Breast epithelium (tissue), 4 donors: ENCODE measurements at places on chromosomes 13 and 19. TPM values are rescaled to one million over a fixed set of nuclear protein-coding genes. Genes with fewer than 3 reads are reported as not detected.

Gene KLF2
- 12.0 TPM for total RNA-seq

Gene THSD1
- 9.8 TPM for total RNA-seq

Gene ZNF850
- 8.5 TPM for total RNA-seq

Gene PEAK3
- not detected for total RNA-seq

Gene LYPD3
- 17.6 TPM for total RNA-seq

Gene GSX1
- total RNA-seq = not detected

Gene OR4F17
- not detected for total RNA-seq

Gene OR1I1
- not detected for total RNA-seq

Gene ZNF225
- total RNA-seq = 4.6 TPM

GRCh38 chr13:100336795-100337516 is 248.1 kb downstream of the PCCA start:
- H3K27me3 ChIP-seq = no peaks in the 10 kb centered on the region
- no peak overlapping the region for H3K27ac ChIP-seq
- H3K4me3 ChIP-seq = no peak overlapping the region
- no peaks in the 10 kb centered on the region for H3K4me1 ChIP-seq
- DNase-seq = no peak

DNA sequence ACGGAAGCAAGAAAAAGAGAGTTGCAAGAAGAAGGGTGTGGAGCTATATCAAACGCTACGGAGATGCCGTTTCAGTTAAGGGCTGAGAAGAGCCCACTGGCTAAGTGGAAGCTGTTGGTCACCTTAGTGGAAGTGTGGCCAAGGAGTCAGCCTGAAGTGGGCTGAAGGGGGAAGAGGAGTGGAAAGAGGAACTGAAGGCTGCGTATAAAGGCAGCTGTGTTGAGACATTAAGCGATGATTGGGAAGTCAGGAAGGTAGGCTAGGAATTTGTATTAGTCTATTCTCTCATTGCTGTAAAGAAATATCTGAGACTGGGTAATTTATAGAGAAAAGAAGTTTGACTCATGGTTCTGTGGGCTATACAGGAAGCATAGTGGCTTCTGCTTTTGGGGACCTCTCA is 14.1 kb upstream of the FRY start:
- H3K4me3 ChIP-seq = no peak overlapping the region
- H3K27ac ChIP-seq = no peak overlapping the region

- H3K27ac ChIP-seq = no peak overlapping the region
- no peak for DNase-seq
- H3K36me3 ChIP-seq = no peaks in the 10 kb centered on the region
- H3K27me3 ChIP-seq = no peaks in the 10 kb centered on the region
- H3K4me3 ChIP-seq = no peak overlapping the region
These were observed 637.0 kb upstream of the SLC10A2 start for GRCh38 chr13:103703246-103703645.

DNA sequence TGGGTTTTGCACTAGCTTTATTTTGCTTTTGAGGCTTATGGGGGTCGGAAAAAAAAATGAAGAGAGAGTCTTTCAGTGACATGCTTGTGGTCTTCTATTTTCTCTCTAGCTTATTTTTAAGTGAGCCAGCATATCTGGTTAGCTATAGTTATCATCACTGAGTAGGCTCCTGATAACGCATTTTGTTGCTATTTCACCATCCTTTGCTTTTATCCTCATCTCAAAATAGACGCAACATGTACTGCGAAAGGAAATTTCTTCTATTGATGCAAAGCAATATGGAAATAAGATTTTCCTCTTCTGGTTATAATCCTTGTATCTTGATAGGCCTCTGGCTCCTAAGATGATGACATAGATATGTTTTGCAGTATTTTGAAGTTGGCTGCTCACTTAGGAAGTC is 273.8 kb downstream of the OXGR1 start:
- no peak overlapping the region for H3K27ac ChIP-seq
- H3K4me3 ChIP-seq = no peak overlapping the region
- no peaks in the 10 kb centered on the region for H3K4me1 ChIP-seq
- no peak for DNase-seq
- no peaks in the 10 kb centered on the region for H3K27me3 ChIP-seq
- no peaks in the 10 kb centered on the region for H3K36me3 ChIP-seq

DNA sequence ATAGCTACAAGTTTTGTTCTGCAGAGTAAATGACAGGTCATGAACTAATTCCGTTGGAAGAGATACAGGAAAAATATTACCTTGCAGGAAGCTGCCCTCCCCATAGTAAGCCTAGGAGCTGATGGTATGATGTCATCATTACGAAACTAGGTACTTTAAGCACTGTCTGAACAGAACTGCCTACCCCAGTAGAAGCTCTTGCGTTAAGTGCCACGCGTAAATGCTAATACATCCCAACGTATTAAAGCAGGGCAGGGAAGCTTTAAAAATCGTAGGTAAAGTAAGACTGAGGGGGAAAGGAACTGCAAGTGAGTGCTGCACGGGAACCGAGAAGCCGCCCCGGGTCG is 572 bp downstream of the UGGT2 start:
- H3K27ac ChIP-seq = peak overlapping the region; percentile 90
- H3K4me3 ChIP-seq = peak overlapping the region; percentile 100

- peak overlapping the region; percentile 73 for H3K4me3 ChIP-seq
- DNase-seq = no peak
- no peaks in the 10 kb centered on the region for H3K4me1 ChIP-seq
- H3K27me3 ChIP-seq = peaks cover 6% of the 10 kb centered on the region
These were observed 521 bp upstream of the NUP58 start for GRCh38 chr13:25300861-25301346.

GRCh38 chr13:85567909-85568308 is 231.3 kb downstream of the SLITRK6 start:
- H3K27me3 ChIP-seq = no peaks in the 10 kb centered on the region
- H3K36me3 ChIP-seq = no peaks in the 10 kb centered on the region
- no peak for DNase-seq
- no peaks in the 10 kb centered on the region for H3K4me1 ChIP-seq
- no peak overlapping the region for H3K27ac ChIP-seq
- no peak overlapping the region for H3K4me3 ChIP-seq

DNA sequence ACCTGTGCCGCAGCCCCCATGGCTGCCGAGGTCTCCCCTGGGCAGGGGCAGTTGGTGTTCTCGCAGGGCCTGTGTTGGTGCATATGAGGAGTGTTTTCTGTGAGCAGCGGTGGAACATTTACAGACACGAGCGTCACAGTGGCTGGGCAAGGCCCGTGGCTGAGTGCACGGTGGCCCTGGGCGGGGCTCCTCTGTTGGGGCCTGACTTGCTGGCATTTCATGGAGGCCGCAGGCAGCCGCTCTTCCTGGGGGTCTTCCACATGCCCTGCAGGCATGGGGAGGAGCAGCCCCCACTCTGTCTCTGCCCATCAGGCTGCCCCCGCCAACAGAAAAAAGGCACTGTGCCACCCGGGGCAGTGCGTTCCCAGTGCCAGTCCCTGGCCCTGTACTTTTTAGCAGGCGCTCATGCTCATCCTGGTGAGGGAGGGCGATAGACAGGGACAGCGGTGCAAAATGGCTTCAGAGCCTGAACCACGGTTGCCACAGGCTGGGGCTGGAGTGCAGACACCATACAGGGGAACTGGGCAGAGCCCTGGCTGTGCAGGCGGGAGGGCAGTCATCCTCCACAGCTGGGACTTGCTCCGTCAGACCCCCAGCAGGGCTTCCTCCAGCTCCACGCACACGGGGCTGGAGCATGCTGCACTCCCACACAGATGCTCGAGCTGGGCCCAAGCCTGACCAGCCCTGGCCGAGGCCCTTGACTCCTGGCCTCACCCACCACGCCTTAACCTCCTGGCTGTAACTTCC is 23.5 kb downstream of the TFDP1 start:
- no peak overlapping the region for H3K4me3 ChIP-seq
- H3K27me3 ChIP-seq = no peaks in the 10 kb centered on the region
- no peaks in the 10 kb centered on the region for H3K36me3 ChIP-seq
- no peaks in the 10 kb centered on the region for H3K4me1 ChIP-seq
- no peak for DNase-seq
- no peak overlapping the region for H3K27ac ChIP-seq

DNA sequence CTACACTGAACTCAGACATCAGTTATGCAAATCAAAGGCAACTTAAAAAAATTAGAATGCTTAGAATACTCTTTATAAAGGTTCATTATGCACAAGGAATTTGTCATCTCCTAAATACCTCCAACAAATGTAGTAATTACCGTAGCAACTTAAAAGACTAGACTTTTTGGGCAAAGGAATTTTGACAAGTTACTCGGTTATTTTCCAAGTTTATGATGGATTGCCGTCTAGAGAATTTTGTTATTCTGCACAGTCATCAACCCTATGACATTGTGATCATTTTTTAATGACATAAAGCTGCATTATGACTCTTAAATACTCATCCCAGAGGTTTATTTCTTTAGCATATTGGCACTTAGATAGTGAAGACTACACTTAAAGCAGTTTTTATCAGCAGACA is 71.9 kb downstream of the TRPC4 start:
- H3K4me3 ChIP-seq = no peak overlapping the region
- no peaks in the 10 kb centered on the region for H3K27me3 ChIP-seq
- no peak for DNase-seq
- no peak overlapping the region for H3K27ac ChIP-seq

- no peak overlapping the region for H3K4me3 ChIP-seq
- no peak for DNase-seq
- no peaks in the 10 kb centered on the region for H3K27me3 ChIP-seq
- H3K36me3 ChIP-seq = no peaks in the 10 kb centered on the region
- no peaks in the 10 kb centered on the region for H3K4me1 ChIP-seq
These were observed 22.0 kb downstream of the PLIN4 start for GRCh38 chr19:4496304-4496703.

DNA sequence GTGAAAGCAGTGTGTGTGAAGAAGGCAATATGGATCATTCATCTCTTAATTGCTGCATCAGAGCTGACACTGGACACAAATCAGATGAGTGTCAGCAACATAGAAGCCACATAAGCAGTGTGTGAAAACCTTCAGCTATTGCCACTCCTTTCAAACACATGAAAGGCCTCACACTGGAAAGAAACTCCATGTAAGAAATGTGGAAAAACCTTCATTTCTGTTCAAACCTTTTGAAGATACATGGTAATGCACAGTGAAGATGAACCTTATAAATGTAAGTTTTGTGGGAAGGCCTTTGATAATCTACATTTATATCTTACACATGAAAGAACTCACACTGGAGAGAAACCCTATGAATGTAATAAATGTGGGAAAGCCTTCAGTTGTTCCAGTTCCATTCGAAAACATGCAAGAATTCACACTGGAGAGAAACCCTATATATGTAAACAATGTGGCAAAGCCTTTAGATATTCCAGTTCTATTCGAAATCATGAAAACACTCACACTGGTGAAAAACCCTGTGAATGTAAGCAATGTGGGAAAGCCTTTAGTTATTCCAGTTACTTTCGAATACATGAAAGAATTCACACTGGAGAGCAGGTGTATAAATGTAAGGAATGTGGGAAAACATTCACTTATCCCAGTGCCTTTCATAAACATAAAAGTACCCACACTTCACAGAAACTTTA is 53.6 kb downstream of the ZNF823 start:
- no peaks in the 10 kb centered on the region for H3K27me3 ChIP-seq
- no peaks in the 10 kb centered on the region for H3K4me1 ChIP-seq
- no peak for DNase-seq
- H3K27ac ChIP-seq = no peak overlapping the region

GRCh38 chr13:52104624-52105023 is 24.2 kb downstream of the NEK5 start:
- no peak overlapping the region for H3K4me3 ChIP-seq
- no peaks in the 10 kb centered on the region for H3K4me1 ChIP-seq
- no peaks in the 10 kb centered on the region for H3K36me3 ChIP-seq
- no peaks in the 10 kb centered on the region for H3K27me3 ChIP-seq

DNA sequence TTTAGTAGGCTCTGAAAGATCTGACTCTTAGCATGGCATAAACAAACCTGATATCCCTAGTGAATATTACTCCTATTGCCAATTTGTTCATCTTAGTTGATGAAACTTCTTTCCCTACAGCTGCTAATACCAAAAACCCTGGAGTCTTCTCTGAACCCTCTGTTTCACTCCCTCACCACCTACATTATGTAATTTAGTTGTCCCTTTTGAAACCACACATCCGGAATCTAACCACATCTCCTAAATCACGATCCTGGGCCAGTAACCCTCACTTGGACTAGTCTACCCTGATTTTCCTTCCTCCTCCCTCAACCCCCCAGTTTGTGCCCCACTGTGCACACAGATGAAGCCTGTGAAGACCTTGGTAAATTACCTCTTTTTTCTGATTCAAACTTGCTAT is 1.2 kb downstream of the ZNF256 start:
- no peaks in the 10 kb centered on the region for H3K4me1 ChIP-seq
- peak overlapping the region; percentile 95 for H3K4me3 ChIP-seq
- DNase-seq = no peak
- no peaks in the 10 kb centered on the region for H3K27me3 ChIP-seq
- H3K27ac ChIP-seq = no peak overlapping the region

DNA sequence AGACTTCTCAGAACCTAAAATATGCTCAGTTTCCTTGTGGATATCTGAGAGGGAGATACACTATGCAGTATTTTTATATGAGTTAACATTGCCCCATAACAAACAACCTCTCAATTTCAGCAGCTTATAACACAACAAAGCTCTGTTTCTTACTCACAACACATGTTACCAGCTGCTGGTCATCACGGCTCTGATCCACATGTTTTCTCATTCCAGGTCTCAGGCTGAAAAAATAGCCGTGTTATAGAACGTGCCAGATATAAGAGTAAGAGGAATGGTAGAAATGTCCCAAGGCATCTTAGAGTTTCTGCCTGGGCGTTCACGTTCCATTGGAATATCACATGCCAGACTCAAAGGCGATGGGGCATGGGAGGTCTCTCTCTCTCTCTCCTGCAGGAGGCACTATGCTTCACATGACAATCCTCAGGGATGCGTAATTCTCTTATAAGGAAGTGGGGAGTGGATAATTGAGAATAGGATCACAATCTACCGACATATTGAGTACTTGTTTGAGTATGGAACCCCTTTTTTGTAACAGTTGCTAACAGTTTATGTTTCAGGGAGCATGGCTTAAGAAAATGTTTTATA is 246.6 kb downstream of the NHLRC3 start:
- no peak overlapping the region for H3K4me3 ChIP-seq
- H3K27ac ChIP-seq = no peak overlapping the region
- no peaks in the 10 kb centered on the region for H3K27me3 ChIP-seq
- H3K4me1 ChIP-seq = no peaks in the 10 kb centered on the region

- peak overlapping the region; percentile 95 for H3K27ac ChIP-seq
- no peaks in the 10 kb centered on the region for H3K36me3 ChIP-seq
- no peaks in the 10 kb centered on the region for H3K27me3 ChIP-seq
- no peaks in the 10 kb centered on the region for H3K4me1 ChIP-seq
These were observed 20.7 kb downstream of the SAMD4B start for GRCh38 chr19:39362682-39363657.
